Epithelial cell of proximal tubule (primary cell): ENCODE measurements at places on chromosomes 6 and 20. TPM values are rescaled to one million over a fixed set of nuclear protein-coding genes. Genes with fewer than 3 reads are reported as not detected.

Gene NRSN1
- not detected in 2 replicates for total RNA-seq

Gene PABPC1L
- total RNA-seq = 6.5 and 9.2 TPM in 2 replicates

Gene PAX1
- total RNA-seq = not detected in 2 replicates

Gene NOX3
- 0.07 TPM in 1 of 2 replicates, not detected in the other for total RNA-seq

Gene ENPP3
- 0.17 TPM in 1 of 2 replicates, not detected in the other for total RNA-seq

Gene CNR1
- 1.8 and 4.2 TPM in 2 replicates for total RNA-seq

Gene PRELID3B
- total RNA-seq = 75.7 and 76.3 TPM in 2 replicates

Gene SPATA2
- 3.2 and 5.3 TPM in 2 replicates for total RNA-seq

Gene HSF2
- total RNA-seq = 17.1 and 20.5 TPM in 2 replicates

Gene PTGIS
- not detected in 2 replicates for total RNA-seq

Gene C20orf202
- not detected in 2 replicates for total RNA-seq

Gene TBX18
- 0.23 and 1.9 TPM in 2 replicates for total RNA-seq

Gene FAM83C
- total RNA-seq = 0.14 TPM in 1 of 2 replicates, not detected in the other

Gene UNC5CL
- total RNA-seq = 0.58 and 2.2 TPM in 2 replicates

Gene NOTCH4
- 2.0 and 3.3 TPM in 2 replicates for total RNA-seq
